ENCODE measurements at places on chromosomes 7 and 10.

DNA sequence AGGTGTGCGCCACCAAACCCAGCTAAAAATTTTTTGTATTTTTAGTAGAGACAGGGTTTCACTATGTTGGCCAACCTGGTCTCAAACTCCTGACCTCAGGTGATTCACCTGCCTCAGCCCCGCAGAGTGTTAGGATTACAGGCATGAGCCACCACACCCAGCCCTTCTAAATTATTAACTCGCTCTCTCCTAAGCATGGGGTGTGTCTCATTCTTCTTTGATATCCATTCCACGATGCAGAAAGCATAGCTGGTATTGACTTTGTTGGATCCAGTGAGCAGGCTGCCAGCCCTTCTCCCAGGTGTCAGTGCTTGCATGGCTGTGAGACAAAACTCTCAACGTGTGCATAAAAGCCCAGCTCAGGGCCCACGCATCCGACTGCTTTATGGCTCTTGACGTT lies 254.1 kb upstream of the PFKP start:
- DNase-seq = no peak

GRCh38 chr7:5455581-5456219 lies 32.1 kb upstream of the TNRC18 start:
- no peak for DNase-seq

DNA sequence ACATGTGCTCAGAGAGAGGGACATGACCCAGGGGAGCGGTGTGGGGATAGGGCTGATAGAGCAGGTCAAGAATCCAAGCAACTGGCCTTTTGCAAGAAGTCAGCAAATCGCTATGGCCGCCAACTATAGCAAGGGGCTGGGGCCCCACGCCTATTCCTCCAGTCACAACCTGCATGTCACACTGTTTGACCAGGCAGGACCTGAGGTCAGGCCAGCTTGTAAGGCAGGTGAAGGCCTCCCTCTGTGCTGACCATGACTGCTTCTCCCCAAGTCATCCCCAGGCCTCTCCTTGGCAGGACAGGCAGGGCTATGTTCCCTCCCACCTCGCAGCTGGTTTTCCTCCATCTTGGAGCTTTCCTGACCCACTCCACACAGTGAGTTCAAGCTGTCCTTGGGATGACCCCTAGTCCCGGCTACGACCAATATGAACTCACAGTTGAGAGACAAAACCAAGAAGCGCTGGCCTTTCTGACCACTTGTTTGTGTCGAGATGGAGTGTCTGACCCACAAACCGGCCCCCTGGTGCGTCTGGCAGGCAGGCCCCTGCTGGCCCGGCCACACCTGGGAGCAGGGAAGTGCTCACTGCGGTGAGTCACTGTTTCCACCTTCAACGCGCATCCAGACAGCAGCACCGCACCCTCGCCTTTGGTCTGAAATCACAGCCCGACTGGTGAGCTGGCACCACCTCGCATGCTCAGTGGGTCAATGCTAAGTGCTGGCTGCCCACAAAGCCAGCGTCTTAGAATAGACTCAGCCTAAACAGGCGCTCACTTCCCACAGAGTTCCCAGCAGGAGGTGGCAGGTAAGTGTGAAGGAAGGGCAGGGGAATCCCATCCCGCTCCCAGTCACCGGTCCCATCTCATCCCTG lies 81.4 kb downstream of the VWA2 start:
- no peak for DNase-seq

DNA sequence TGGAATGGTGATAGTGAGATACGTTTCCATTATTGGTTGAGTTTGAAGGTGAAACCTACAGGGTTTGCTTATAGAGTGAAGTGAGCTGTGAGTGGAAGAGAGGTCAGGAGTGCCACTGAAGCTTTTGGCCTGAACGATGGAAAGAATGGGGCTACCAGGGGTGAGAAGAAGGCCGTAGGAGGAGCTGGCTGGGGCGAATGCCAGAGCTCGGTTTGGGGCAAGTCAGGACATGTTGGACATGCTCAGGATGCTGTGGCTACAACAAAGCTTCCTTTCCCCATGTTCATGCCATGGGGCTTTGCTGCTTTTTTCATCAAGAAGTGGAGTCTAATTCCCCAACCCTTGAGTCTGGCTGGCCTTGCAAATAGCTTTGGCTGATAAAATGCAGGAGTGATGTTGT lies 253.7 kb downstream of the GLRX3 start:
- DNase-seq = no peak

GRCh38 chr7:99143853-99144672 lies at the start of gene SMURF1:
TSS of gene SMURF1 (minus strand) at chr7:99144108. CDS start at chr7:99143780, 328 bp downstream.
- peak; percentile 77 for DNase-seq

GRCh38 chr10:114060456-114060855 lies 16.8 kb downstream of the ADRB1 start:
- no peak for DNase-seq

DNA sequence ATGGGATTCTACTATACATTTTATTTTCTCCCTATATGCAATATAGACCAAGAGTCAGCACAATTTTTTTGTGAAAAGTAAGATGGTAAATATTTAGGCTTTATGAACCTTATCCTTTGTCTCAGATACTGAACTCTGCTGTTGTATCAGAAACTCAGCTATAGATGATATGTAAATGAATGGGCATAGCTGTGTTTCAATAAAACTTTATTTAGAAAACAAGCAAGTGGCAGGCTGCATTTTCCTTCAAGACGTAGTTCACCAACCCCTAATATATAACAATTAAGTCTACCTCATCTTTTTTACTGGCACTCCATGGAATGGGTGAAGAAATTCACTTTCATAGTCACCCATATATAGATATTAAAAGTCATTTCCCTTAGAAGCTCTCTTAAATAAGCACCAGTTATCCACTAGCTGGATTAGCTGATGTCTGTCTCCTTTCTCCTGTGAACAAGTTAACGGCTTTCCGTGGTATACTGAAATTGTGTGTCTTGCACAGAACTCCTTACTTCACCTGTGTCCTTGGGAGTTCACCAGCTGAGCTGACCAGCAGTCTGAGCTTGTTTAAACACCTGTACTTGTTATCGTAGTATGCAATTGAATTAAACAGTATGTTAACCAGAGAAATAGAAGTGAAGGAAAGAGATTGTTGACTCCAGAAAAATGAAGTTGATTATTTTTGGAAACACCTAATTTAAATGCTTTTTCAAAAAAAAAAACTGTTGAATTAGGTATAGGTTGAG lies 770.6 kb downstream of the KCNMA1 start:
- DNase-seq = no peak

GRCh38 chr7:40582539-40582938 lies 447.7 kb downstream of the SUGCT start:
- no peak for DNase-seq

GRCh38 chr7:77354914-77355313 lies 61.2 kb downstream of the GSAP start:
- DNase-seq = no peak

- DNase-seq = no peak
These were observed 105.2 kb upstream of the NOBOX start for GRCh38 chr7:144508702-144509101.
